ENCODE measurements at places on chromosomes 6 and 20.

GRCh38 chr6:166597711-166598440, 11.4 kb upstream of the RAMACL start:
- DNase-seq = no peak

DNA sequence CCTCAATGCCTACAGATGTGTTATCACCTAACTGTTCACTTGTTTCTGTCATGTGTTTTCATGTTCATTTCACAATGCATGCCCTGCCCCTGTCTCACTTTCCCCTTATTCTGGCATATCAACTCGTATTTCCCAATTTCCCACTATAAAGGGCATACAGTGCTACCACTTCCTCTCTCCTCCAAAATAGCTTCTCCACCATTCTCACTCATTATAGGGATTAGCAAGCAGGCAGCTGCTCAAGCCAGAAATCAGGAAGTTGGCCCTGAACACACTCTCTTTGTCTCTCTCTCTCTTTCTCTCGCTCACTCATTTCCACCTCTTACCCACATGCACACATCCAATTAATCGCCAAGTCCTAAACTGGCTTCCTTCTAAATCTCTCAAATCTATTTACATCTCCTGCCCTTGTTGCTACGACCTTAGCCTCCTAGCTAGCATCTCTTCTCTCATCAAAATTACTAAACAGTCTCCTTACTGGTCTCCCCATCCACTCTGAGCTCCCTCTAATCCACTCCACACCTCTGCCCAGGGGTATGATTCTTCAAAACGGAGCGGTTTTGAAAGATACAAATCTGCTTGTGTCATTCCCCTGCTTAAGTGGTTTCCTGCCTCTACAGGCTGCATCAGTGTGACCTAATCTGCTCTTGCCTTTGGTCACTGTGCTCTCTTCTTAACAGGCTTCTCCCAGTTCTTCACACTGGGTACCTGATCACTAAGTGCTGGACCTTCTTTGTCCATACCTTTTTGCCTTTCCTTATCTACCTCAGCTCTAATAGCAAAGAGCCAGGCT, 196.2 kb downstream of the BTBD9 start:
- DNase-seq = no peak

GRCh38 chr20:48556956-48557355, 270.8 kb downstream of the PREX1 start:
- no peak for DNase-seq

DNA sequence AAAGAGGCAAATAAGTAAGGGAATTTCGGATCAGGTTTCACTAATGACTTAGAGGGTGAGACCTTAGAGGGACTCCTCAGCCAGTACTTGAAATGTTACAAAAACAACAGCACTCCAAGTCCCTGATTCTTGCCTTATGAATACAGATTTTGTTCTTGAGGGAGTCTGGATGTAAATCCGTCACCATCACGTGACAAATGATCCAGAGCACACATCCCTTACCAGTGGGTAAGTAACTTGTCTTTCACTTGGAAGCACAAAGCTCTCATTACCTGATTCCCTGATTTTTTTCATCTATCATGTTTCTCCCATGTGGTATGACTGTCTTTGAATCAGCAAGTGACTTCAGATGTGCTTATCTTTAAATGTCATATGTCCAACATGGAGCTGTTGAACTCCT, 595.3 kb upstream of the POU3F2 start:
- no peak for DNase-seq

GRCh38 chr6:151288712-151289398, 49.1 kb downstream of the AKAP12 start:
- DNase-seq = no peak

DNA sequence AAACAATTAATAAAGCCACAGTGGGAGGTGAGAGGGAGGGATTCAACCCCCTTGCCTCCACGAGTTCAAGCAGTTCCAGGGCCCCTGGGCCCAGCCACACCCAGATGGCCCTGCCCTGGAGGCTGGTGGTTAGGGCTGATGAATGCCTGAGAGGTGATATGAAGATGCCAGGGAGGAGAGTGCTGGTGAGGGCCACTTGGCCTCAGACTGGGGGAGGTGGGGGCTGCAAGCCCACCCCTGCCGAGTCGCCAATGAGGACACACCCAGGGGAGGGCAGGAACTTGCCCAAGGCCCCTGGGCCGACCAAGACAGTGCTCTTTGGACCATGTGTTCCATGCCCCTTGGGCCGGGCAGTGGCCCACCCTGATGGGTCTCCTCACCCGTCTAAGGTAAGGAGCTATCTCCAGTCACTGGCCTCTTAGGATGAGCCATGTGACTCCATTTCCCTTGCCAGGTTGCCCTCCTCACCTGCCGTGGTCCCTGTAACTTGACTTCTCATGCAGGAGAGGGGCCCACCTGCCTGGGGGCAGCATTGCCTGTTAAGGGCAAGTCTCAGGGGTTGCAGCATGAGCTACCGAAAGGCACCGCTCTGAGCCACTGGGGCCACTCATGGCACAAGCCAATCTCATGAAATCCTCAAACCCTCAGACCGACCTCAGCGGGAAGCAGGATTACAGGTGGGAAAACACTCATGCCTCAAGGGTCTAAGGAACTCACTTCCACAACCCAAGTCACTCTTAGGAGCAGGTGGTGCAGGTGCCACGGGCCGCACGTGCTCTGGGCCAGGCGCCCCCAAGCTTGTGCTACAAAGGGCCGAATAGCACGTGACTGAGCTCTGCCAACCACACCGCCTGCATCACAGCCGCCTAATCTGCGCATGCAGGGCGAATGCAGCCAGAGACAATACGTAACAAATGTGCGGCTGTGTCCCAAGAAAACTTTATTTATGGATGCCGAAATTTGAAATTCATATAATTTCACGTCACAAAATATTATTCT, 147.4 kb upstream of the MLN start:
- no peak for DNase-seq

DNA sequence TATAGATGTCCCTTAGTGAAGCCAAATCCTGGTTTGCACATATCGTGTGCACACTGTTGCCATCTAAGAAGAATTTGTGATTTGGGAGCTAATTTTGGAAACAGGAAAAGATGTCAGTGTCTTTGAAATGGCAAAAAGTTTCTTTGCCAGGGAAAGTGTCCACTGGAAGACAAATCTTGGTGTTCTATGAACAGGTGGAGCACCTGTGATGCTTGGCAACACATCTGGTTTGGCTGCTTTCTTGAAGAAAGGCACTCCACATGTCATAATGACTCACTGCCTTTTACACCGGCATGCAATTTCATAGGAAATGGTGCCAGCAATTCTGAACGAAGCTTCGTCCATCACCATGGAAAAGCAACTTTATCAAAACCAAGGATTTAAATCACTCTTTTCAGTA, 1040.0 kb upstream of the MAP3K7 start:
- no peak for DNase-seq

DNA sequence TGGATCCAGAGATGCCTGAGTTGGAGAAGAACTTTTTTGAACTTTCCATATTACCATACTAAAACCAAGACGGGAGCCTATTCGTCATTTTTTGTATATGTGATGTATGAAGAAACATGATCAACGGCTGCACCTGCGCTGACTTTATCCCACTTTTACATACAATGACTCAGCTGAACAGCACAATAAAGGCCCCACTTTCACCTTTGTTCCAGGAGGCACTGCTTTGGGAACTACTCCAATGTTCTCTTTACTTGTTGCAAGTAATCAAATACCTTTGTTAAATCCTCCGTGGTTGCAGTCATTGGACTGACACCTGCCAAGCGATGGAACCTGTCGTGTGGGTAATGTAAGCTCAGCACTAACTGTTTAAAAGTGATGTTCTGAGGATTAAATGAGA, 17.3 kb upstream of the BTN3A2 start:
- no peak for DNase-seq

GRCh38 chr20:63043348-63044203, 36.8 kb upstream of the BHLHE23 start:
- no peak for DNase-seq

DNA sequence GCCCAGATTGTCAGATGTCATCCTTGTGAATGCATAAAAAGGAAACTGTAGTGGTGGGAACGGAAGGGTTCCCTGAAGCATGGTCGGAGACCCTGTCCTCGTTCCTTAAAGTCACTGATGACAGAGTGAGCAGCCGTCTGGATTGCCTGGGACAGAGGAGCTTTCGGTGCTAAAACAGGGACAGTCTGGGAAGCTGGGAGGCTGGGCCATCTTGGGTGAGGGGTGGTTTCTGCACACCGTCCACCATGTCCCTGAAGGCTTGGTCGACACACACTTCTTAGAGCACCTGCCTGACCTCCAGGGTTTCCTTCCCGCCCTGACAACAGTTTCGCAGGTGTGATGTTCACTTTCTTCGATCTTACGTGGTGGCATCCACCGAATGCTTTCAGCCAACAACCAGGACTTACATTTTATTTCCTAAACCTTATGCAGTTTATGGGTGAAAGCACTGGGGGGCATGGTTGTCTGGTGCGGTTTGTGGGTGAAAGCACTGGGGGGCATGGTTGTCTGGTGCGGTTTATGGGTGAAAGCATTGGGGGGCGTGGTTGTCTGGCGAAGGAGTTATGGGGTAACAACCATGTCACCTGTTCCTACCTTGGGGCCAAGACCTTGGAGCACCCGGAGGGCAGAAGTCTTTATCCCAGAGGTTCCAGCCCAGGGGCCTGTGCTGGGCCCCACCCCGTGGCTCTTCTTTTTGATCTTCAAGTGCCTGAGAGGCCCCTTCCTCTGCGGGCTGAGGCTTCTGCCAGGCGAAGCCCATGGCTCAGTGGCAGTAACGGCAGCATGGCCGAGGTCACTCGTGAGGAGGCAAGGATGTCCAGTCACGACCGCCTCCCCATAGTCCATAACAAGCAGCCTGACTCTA, 81.7 kb upstream of the FRMD1 start:
- DNase-seq = no peak

DNA sequence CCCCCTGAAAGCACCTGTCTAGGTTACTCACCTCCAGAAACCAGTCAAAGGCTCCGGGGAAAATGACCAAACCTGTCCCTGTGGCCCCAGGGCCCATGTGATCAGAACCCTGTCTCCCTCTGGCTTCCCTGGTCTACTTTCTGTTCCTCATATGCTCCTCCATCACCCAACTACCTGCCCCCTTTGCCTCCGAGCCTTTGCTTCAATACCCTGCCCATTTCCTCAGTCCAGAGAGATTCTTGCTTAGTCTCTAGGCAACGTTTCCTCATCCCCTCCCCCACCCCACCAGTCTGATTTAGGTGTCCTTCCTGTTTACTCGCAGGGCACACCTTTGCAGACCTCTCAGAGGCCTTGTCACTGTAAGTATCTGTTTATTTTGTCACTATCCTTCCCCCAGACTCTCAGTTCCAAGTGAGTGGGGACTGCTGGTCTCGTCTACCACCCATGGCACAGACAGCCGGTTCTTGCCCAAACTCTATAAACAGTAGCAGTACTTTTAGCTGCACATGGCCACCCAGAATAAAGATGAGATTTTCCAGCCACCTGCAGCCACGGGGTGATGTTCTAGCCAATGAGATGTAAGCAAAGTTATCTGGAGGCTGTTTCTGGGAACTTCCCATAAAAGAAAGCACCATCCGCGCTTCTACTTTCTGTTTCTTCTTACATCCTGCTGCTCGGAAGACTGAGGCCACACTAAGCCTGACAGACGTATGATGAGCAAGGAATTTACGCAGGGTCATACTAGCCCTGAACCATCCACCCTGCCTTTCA, 13.3 kb downstream of the ELOVL5 start:
- DNase-seq = no peak

DNA sequence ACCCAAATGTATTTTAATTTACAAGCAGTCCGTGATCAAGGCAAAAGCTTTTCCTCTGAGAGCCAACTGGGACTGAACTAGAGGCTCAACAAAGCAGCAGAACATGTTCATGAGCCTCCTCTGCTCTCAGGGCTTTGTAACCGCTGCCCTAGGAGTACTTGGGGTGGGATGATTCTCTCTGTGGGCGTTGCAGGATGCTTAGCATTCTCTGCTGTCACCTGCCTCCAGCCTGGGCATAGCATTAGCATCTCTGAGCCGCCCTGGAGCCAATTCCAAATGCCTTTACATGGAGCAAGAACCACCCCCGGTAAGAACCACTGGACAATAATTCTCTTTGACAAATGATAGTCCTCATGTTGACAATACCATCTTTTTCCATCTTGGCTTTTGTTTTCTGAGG, 237.6 kb upstream of the CDH4 start:
- DNase-seq = no peak

DNA sequence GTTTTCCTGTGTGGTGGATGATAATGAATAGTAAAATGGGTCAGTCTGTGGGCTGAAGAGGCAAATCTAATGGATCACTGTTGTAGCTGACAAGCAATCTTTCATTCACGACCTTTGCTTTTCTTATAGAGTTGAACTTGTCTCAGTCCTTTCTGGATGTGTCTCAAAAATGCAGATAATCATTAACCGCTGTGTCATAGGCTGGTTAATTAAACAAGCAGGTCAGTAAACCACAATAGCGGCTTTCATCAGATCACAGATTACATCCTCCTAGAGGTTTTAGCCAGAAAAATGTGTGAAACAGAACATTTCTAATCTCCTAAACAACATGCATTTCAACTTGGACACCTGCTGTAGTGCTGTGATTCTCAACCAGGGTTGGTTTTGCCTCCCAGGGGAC, 2.5 kb upstream of the METTL24 start:
- DNase-seq = no peak

GRCh38 chr6:63188828-63189227, 22.4 kb upstream of the FKBP1C start:
- DNase-seq = no peak

- DNase-seq = no peak
Measured at GRCh38 chr6:29982097-29982496, 39.8 kb downstream of the HLA-A start.

- DNase-seq = no peak
Measured at GRCh38 chr20:17628101-17628841, 53.8 kb downstream of the RRBP1 start.

DNA sequence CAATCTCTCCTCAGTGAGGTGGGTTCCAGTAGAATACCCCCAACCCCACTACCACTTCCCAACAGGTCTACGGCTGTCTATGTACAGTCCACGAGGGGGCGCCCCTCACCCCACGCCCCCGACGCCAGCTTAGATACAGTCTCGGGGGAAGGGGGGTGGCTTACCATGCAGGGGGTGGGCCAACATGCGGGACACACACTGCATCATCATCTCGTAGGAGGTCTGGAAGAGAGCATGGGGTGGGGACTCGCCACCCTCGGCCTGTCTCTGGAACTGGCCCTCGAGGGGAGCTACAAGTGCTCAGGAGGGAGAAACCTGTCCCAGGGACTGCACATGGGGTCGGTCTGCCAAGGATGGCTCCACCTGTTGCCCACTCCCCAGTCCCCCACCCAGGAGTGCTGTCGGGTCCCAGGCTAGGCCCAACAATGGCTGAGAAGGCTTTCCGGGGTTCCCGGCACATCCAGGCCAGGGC, 8.5 kb downstream of the MTCH1 start:
- DNase-seq = no peak

- no peak for DNase-seq
Measured at GRCh38 chr6:67792996-67793395, 842.1 kb upstream of the ADGRB3 start.

DNA sequence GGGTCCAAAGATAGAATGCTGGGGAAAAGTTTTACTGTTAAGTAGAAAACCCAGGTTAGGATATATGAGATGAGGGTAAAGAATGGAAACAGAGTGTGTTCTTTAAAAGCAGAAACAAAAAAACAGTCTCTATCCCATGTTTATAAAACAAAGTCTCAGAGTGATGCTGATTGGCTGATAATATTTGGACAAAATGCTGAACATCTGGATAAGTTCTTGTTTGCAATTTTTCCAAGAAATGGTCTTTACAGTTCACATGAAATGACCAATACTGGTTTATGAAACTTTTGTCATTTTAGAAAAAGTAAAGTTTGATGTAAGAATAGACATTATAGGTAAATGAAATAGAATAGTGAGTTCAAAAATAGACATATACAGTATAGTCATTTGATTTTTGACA, 96.2 kb upstream of the EYS start:
- DNase-seq = no peak

All from ascending aorta (tissue), 2 donors.